ENCODE measurements at places on chromosomes 3 and 15.

- no peak for DNase-seq
These were observed 54.7 kb downstream of the RPL39L start for GRCh38 chr3:187084580-187084979.

- DNase-seq, result no peak
These were observed 1163.7 kb downstream of the SI start for GRCh38 chr3:163914567-163914966.

DNA sequence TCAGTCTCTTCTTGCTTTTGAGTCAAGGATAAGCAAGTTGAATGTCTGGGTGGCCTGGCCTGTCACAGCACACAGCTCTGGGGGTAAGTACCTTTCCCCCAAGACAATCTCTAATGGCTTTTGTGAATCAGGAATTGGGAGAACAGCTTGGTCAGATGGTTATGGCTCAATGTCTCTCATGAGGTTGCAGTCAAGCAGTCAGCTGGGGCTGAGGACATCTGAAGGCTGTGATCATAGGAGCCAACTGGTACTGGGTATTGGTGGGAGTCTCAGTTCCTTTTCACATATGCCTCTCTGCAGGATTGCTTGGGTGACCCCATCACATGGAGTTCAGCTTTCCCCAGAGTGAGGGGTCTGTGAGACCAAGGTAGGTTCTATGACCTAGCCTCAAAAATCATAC, 33.0 kb upstream of the TMEM158 start:
- no peak for DNase-seq

GRCh38 chr3:121724130-121724529, 25.4 kb downstream of the GOLGB1 start:
- peak; percentile 49 for DNase-seq

- no peak for DNase-seq
These were observed 319.2 kb downstream of the FGF12 start for GRCh38 chr3:192408007-192408646.

GRCh38 chr15:52334491-52335160, 39.0 kb upstream of the MYO5C start:
- DNase-seq, result no peak

GRCh38 chr15:45386974-45387373, 8.6 kb upstream of the GATM start:
- DNase-seq, result no peak

DNA sequence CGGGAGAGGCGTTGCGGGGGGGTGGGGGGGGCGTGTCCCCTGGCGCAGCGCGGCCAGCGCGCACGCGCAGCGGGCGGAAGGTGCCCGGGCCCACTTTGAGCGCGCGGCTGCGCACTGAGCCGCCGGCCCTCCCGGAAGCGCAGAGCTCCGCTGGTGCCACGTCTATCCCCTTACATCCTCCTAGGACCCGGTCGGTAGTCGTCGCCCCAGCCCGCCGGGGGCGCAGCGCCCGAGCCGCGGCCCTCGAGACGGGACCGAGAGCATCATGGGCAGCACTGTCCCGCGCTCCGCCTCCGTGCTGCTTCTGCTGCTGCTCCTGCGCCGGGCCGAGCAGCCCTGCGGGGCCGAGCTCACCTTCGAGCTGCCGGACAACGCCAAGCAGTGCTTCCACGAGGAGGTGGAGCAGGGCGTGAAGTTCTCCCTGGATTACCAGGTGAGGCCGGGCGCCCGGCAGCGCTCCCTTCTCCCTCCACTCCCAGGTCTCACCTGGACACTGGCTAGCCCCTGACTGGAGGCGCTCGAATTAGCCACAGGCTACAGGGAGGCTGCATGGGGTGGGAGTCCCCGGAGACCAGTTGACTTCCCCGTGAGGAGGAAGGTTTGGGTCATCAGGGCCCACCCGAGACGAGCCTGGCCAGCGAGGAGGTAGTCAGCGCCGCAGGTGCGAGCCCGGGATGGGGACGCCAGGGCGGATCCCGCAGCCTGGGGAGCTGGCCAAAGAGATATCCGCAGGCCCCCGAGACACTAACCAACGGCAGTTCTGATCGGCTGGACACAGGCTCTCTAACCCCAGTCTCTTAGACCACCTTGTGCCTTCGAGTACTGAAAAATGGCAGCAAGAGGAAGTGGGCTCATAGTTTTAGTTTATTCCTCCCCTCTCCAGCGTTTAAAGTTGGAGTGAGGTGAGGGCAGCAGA, at the start of gene TMED3:
TSS of gene TMED3 (plus strand) at position 128 of the 916 bp plus-strand sequence. CDS start at position 266, 138 bp downstream.
- peak; percentile 92 for DNase-seq

GRCh38 chr3:47083786-47084185, 80.1 kb downstream of the SETD2 start:
- DNase-seq, result peak; percentile 65

DNA sequence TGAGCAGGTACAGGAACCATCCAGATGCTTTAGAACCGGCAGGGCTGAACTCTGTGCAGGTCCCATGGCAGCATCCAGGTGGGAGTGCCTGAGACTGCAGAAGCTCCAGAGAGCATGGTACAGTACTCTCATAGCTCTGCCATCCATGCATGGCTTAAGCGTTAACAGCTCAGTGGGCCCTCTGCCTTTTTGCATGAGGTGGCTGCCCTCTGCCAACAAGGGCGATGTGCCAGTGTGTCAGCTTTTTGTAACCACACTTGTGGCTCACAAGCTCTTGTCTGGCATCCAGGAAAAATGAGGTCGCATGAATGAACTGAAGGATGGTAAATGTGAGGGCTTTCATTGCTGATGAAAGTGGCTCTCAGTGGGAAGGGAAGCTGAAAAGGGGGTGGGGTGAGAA, 950.1 kb downstream of the DIPK2A start:
- no peak for DNase-seq

GRCh38 chr15:75720787-75721479, 8.3 kb upstream of the CSPG4 start:
- DNase-seq, result peak; percentile 62

- DNase-seq, result no peak
These were observed 6.9 kb downstream of the CORO2B start for GRCh38 chr15:68585574-68586273.

DNA sequence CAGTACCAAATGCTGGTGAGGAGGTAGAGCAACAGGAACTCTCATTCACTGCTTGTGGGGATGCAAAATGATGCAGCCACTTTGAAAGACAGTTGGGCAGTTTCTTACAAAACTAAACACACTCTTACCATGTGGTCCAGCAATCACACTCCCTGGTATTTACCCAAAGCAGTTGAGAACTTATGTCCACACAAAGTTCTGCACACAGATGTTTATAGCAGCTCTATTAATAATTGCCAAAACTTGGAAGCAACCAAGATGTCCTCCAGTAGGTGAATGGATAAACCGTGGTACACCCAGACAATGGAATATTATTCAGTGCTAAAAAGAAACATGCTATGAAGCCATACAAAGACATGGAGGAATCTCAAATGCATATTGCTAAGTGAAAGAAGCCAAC, 139.1 kb upstream of the SLC6A11 start:
- no peak for DNase-seq

- no peak for DNase-seq
These were observed 6.3 kb downstream of the RFT1 start for GRCh38 chr3:53123953-53124352.

- DNase-seq, result peak; percentile 18
These were observed 218.7 kb upstream of the MDFIC2 start for GRCh38 chr3:70531063-70531657.

GRCh38 chr3:61522626-61523025, 38.7 kb upstream of the PTPRG start:
- DNase-seq, result no peak

GRCh38 chr3:169522595-169523529, 140.7 kb downstream of the MECOM start:
- no peak for DNase-seq

- no peak for DNase-seq
These were observed 3.9 kb downstream of the CHST2 start for GRCh38 chr3:143123353-143123984.

DNA sequence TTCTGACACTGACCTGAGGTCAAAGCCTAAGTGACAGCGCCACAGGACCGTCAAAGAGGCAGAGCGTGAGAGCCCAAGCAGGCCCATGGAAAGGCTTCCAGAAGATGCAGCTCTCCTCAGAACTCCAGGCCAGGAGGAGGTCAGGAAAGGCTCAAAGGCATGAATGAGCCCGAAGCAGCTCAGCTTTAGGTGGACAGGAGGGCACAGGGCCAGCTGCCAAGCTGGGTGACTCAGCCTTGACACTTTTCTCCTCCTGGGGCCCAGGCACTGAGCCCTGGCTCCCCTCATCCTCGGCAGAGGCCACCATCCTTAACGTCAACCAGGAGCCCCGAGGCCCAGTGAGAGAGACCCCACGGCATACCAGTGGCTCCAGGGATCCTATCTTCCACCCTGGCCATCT, 62.9 kb downstream of the ADCY5 start:
- no peak for DNase-seq

DNA sequence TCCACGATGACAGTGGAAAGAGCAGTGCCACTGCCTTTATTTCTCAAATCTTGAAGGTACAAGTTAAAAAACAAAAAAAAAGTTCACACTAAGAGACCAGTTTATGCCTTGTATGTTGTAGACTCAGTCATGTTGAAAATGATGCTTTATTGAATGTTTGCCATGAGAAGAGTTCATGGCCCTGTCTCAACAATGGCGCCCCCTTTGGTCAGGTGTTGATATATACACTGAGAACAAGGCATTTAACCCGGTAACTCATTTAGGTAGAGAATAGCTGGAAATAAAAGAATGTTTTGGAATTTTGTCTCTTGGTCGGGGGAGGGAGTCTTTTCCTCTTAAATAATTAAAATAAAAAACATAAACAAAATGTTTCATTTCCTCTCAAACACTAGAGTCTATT, 145.6 kb upstream of the SLC2A2 start:
- peak; percentile 19 for DNase-seq

GRCh38 chr3:121793078-121793477, 41.8 kb downstream of the IQCB1 start:
- no peak for DNase-seq

Data from NB4 (cell line).